ENCODE measurements at places on chromosomes 16 and 17.

- DNase-seq = peak; percentile 33
Observed at GRCh38 chr17:13362341-13363122, 239.2 kb downstream of the HS3ST3A1 start.

GRCh38 chr16:28880589-28880915 is 2.3 kb downstream of the ATP2A1 start:
- no peak for DNase-seq

DNA sequence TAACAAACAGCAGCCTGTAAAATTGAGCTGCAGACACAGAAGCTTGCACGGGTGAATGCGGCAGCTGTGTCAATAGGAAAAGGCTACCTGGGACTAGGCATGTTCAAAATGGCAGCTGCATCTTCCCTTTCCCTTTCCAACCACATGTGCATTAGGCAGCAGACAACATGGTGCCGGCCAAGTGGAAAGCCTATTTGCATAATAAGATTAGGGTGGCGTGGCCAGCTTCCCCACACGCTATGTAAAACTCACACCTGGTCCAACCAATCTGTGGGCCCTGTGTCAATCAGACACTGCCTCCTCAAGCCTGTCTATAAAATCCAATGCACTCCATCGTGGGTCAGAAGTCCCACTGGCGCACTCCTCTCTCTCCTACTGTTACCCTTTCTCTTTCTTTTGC is 61.0 kb upstream of the RBBP6 start:
- DNase-seq = no peak

- DNase-seq = peak; percentile 68
Observed at GRCh38 chr17:48597778-48598631, 4.4 kb upstream of the HOXB5 start.

- no peak for DNase-seq
Observed at GRCh38 chr17:55264278-55264644, 499 bp upstream of the HLF start.

All from AG20443 (cell line).